ENCODE measurements at places on chromosomes 2 and 18. TPM values are rescaled to one million over a fixed set of nuclear protein-coding genes. Genes with fewer than 3 reads are reported as not detected.

The OBSL1 gene
- total RNA-seq = 119 TPM

The VWA3B gene
- not detected for total RNA-seq

The NT5C1B gene
- not detected for total RNA-seq

The ADGRF3 gene
- total RNA-seq = 0.07 TPM

The MC5R gene
- 6.7 TPM for total RNA-seq
